Activated CD4-positive, alpha-beta T cell treated with anti-CD3 and anti-CD28 coated beads, Interleukin-2, amount 10 ng/mL, durations not matched to agents 24 days and 14 days (primary cell): ENCODE measurements at places on chromosomes 16 and 17.
A peak's percentile ranks its signal among the peaks of the same experiment; 100 is the strongest.

GRCh38 chr16:55836158-55836611, 3.3 kb upstream of the CES1 start:
- DNase-seq: no peak

- peak; percentile 95 for DNase-seq
These were observed 1.4 kb downstream of the EIF5A start for GRCh38 chr17:7308625-7309433.

DNA sequence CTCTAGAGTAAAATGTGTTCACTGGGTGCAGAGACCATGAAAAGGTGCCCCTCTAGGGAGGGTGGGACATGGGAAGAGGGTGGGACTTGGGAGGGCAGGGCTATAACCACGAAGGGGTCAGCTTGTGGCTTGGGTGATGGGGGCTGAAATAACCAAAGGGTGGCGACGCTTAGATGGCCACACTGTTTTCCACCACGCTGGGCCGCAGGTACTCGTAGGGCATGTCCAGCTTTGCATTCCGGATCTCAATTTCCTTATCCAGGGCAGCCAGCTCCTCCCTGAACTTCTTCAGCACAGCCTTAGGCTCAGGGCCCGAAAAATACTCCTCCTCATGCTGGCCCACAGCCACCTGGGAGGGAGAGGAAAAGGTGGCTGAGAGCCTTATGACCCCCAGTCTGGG, 10.0 kb downstream of the ALOX15 start:
- DNase-seq: no peak

DNA sequence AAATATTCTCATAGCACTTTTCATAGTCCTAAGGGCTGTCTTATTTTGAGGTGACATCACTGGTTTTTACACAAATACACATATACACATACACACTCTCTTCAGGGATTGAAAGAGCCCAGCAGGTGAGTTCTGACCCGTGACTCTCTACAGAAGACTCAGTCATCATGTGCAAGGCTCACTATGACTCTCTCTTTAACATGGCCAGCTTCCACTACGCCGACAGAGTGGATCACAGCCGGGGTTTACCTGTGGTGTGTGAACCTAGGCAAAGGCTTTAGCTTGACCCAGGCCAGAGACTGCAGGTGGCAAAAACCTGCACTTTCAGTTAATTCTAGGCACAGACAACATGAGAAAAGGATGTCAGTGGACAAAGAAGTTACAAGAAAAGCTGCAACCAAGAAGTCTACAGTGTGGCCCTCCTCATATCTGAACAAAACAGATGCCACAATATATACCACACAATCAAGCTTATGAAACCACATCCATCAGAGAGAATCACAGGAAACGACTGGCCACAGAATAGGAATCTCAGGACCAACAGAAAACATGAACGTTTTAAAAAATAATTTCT, 56.5 kb downstream of the CYTH1 start:
- DNase-seq: peak; percentile 73

- no peak for DNase-seq
These were observed 212.4 kb downstream of the COPRS start for GRCh38 chr17:31646642-31647041.

DNA sequence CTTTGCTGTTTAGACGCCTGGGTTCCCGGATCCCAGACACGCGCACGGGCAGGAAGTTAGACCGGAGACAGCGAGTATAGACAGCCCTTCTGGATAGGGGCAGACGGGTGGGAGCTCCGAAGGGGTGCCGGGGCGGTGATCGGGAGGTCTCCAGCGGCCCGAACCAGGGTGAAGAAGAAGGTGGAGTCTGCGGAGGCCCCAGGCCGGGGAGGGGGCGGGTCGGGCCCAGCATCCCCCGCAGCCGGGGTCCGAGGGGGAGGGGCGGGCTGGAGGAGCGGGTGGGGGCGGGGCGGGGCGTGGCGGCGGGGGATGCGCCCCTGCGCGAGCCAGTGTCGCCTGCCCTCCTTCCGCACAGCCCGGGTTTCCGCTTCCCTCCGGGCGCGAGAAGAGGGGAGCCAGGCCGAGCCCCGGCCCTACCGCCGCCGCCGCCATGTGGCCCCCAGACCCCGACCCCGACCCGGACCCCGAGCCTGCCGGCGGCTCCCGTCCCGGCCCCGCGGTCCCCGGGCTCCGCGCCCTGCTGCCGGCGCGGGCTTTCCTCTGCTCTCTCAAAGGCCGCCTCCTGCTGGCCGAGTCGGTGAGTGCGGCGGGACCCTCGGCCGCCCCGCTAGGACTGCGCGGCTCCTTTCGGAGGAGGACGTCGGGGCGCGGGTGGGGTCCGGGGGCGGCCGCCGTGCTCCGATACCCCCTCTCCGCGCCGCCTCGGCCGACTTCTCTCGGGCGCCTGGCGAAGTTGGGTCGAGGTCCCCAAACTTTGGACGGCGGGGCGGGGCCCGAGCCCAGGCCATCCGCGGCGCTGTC, at the start of gene CMTM3:
Gene CMTM3, plus strand, starts transcription at position 329 of the 801 bp plus-strand sequence. Its CDS starts 102 bp downstream, at position 431.
- peak; percentile 93 for DNase-seq

- no peak for DNase-seq
These were observed 39.6 kb downstream of the PKD1 start for GRCh38 chr16:2095918-2096582.
